Stimulated activated CD8-positive, alpha-beta memory T cell treated with anti-CD3 and anti-CD28 coated beads, Interleukin-7, amount 100 ng/mL, for 1 hour (primary cell): ENCODE measurements at places on chromosomes 1 and 21.

- no peak for DNase-seq
Measured at GRCh38 chr1:106748606-106749005, 307.9 kb upstream of the PRMT6 start.

DNA sequence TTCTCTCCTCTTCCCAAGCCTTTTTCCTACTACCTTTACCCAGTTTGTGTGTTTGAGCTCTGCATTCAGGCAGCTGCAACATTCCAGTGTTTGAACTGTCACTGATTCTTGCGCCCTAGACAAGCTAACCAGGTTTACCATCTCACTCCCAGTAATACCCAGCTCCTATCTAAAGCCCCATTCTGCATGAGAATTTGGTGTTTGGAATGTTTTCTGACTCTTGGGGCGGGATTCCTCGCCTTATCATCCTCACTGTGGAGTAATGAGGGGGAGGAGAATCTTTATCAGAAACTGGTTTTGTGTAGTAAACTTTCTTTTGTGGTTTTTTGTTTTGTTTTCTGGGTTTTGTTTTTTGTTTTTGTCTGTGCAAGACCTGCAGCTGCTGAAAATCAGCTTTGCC lies 36.5 kb downstream of the NCF2 start:
- DNase-seq = no peak

DNA sequence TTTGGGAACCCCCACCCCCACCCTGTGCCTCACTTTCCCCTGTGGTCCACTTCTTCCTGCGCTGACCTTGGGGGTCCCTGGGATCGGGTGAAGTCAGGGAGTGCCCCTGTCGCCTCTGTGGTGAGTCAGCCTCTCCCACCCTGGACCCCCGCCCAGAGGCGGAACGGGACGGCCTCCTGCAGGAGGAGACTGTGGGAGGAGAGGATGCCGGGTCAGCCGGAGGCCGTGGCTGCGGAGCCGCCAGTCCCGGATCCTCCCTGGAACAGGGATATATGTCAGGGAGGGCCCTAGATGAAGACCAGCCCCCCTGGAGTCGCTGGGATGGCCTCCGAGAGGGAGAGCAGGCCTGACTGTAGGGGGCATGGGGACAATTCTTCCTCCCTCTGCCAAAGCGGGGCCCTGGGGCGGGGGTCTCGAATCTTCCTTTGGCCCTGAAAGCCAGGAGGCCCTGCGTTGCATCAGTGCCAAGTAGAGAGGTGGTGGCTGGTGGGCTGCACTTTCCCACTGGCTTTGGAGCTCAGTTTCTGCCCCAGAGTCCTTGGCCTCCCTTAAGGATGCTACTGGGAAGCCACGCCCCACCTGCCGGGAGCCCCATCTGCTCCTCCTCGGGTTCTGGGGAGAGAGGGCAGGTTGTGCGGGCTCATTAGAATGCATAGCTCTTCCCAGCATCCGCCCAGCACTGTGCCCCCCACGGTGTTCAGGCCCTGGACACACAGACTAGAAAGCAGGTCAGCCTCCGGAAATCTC lies 930 bp downstream of the ARHGEF10L start:
- DNase-seq = no peak

- no peak for DNase-seq
Measured at GRCh38 chr21:45286671-45287437, 841 bp downstream of the POFUT2 start.
